Cardiac muscle cell (in vitro differentiated cells and primary cell): ENCODE measurements at places on chromosomes 7 and 10. TPM values are rescaled to one million over a fixed set of nuclear protein-coding genes. Genes with fewer than 3 reads are reported as not detected.
A peak's percentile ranks its signal among the peaks of the same experiment; 100 is the strongest.

DNA sequence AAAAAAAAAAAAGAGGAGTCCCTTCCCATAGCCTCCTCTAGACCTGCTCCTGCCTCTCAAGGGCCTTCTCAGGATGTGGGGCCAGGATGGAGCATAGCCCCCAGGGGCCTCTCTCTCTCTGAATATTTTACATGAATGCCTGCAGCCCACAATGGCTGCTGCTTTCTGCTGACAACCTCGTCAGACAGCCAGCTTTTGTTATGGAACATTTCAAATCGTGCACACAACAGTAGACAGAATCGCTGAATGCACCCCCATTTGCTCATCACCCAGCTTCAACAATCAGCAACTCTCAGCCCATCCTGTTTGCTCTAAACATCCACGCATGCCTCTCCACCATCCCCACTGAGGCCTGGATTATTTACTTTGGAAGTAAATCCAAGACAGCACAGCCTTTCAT, 5.4 kb downstream of the PLAC9 start:
- no peak for DNase-seq

- DNase-seq, result no peak
Measured at GRCh38 chr7:12028508-12028907, 182.6 kb upstream of the TMEM106B start.

GRCh38 chr7:151012911-151013347, 11.4 kb downstream of the ATG9B start:
- DNase-seq, result peak; percentile 51

GRCh38 chr7:70392877-70393435, 739.0 kb upstream of the GALNT17 start:
- no peak for DNase-seq

The CLRN3 gene
- polyA plus RNA-seq, result not detected in 2 replicates
